ENCODE measurements at places on chromosomes 6 and 20.

DNA sequence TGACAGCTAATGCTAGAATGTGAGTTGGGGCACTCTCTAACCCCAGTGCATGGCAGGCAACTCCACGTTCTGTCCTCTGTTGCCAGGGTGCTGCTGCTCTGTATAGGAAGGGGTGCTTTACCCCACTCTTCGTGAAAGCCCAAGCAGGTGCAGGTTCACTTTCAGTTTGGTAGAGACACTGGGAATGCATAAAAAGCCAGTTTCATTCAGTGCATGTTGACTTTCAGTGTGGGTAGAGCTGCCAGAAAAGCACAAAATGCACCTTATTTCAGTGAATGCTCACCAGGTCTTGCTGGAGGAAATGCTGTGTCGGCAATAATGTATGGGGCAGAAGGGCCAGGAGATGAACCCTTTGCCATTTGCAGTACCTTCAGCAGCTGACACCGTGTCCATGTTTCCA, 62.1 kb upstream of the ADGRB3 start:
- DNase-seq: no peak

DNA sequence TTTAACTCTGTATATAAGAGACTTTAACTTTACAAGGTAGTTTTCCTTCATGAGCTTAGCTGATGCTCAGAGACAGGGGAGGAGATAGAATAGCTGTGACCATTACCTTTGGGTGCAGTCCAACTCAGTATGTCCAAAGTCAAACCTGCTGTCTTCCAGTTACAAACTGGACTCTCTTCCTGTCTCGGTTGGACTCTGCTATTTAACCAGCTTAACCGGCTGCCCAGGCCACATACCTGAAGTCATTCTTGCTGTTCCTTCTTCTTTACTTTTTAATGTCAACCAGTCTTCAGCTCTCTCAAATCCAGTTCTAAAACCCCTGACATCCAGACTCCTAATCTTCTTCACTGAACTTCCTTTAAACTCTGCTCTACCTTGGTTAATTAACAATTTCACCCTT, 138.3 kb upstream of the TSHZ2 start:
- no peak for DNase-seq

DNA sequence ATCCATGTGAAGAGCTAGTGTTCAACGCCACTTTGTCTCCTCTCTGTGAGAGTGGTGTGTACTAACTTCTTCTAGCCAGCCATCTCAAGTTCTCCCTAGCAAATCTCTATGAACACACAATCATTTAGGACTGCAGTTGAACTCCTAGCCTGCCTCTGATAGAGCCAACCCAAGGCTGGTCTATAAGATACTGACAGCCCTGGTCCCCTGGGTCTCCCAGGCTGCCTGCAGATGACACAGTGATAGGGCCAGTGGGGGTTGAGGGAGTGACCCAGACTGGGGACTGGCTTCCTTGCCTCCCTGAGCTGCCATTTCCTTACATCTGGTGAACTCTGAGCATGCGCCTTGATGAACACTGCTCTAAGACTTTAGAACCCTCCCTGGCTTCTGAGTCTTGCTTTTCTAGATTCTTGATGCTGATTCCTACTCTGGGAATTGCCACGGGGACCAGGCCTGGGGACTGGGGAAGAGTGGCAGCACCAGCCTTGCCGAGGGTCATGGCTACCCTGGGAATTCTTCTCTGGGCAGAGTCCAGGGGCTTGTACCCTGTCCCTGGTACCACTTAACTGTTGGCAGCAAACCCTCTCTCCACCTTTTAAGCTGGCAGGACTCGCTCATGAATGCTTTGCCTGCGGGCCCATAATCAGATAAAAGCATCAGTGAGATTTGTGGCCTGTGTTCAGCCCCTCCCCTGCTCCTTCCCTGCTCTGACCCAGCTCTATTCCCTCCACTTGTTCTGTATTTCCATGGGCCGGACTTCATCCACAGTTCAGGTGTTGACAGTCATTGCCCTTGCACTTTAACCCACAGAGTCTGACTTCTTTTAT, 130.8 kb upstream of the CHD6 start:
- DNase-seq: no peak

GRCh38 chr6:52946306-52946705, 36.8 kb upstream of the GSTA3 start:
- no peak for DNase-seq

- DNase-seq: no peak
Measured at GRCh38 chr6:153405931-153406330, 274.8 kb upstream of the RGS17 start.

- no peak for DNase-seq
Measured at GRCh38 chr20:46057856-46058598, 29.0 kb downstream of the SLC12A5 start.

GRCh38 chr6:145977881-145978280, 13.7 kb upstream of the SHPRH start:
- no peak for DNase-seq

DNA sequence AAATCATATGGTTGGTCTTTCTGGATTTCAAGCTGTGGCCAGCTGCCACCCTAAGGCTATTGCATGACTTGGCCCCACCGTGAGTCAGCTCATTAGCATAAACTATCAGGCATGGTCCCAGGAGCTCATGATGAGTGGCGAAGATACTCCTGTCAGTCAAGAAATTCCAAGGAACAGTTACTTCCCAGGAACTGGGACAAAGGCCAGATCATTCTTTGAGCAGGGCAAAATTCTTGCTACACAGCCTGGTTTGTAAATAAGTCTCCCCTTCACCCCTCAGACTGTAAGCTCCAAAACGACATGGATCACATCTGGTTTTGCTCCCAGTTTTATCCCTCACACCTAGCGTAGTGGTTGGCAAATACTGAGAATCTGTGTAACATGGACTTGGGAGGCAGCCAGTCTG, 33.0 kb upstream of the KIAA1586 start:
- DNase-seq: no peak
